ENCODE measurements at places on chromosomes 7 and 10.
A peak's percentile ranks its signal among the peaks of the same experiment; 100 is the strongest.

GRCh38 chr7:47331179-47331565 lies 250.7 kb downstream of the TNS3 start:
- DNase-seq: no peak

GRCh38 chr10:78190051-78190825 lies 156.6 kb downstream of the RPS24 start:
- DNase-seq: no peak

GRCh38 chr10:60382946-60383681 lies 6.6 kb downstream of the ANK3 start:
- DNase-seq: no peak

DNA sequence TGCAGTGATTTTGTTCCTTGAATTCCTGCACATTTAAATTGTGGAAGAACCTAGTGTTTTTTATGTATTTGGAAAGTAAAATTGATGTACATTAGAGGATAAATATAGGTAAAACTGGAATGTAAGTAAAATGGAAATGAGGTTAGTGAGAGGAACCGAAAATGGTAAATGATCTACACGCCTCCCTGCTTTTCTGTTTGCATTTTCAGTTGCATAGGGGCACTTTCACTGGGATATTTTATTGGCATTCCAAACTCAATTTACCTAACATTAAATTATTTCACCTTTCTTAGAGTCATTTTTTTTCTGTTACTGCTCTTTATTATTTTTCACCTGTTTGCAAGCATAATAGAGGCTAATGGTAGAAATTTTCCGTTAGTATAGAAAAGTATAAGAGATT lies 8.0 kb downstream of the CDK13 start:
- DNase-seq: no peak

DNA sequence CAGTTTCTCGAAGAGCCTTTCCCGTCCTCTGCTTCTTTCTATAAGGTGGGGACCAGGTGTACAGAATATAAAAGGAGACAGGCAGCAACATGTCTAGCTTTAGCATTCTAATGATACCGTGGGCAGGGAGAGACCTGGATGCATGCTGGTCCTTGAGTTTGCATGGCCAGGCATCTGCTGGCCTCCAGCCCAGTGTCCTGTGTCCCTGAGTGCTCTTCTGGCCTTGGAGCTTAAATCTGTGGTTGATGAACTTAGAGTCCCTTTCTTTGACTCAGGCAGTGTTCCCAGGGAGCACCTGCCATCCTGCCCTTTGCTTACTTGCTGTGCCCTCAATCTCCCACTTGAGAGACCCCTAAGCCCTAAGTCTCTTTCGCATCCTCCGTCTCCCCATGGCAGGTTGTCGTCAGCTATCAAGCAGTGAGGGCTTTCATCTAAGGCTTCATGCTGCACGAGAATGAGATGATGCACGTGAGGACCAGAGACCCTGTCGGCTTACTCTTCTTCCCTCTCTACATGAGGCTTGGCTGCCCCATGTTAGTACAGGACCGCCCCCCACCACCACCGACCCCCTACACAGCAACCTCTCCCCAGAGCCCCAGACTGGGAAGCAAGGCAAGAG lies 313.4 kb upstream of the C7orf33 start:
- no peak for DNase-seq

DNA sequence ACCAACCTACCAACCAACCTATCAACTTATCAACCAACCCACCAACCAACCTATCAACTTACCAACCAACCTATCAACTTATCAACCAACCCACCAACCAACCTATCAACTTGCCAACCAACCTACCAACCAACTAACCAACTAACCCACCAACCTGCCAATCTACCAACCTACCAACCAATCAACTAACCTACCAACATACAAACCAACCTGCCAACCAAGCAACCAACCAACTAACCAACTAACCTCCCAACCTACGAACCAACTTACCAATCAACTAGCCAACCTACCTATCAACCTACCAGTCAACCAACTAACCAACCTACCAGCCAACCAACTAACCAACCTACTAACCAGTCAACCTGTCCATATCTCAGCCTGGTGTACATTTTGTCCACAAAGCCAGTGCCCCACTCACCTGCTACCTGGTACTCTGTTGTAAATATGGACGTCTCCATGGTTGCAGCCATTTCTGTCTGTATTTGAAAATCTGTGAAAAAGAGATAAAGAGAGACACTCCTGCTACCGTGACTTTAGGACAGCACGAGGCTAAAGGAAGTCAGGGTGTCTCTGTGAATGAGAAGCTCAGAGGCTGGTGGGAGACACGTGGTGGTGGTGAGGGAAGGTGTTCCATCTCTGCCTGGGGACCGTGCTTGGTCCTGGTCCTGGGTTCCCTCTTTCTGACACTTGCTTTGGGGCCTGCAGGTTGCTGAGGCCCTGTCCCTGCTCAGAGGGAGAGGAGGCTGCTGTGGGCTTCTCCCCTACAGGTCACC lies 41.9 kb upstream of the IL15RA start:
- no peak for DNase-seq

GRCh38 chr10:21515361-21516241 lies 9.9 kb downstream of the SKIDA1 start:
- DNase-seq: no peak

DNA sequence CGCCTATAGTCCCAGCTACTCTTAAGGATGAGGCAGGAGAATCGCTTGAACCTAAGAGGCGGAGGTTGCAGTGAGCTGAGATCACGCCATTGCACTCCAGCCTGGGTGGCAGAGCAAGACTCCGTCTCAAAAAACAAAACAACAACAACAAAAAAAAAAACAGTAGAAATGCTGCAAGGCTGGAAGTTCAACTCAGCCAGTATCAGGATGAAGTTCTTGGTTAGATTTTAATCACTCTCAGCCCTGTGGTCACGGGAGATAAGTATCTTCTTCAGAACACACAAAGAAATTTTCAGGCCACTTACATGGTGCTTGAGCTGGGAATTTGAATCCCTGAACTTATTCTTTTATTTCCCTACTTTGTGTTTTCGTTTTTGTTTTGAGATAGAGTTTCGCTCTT lies 120.4 kb downstream of the MARCHF5 start:
- DNase-seq: no peak

DNA sequence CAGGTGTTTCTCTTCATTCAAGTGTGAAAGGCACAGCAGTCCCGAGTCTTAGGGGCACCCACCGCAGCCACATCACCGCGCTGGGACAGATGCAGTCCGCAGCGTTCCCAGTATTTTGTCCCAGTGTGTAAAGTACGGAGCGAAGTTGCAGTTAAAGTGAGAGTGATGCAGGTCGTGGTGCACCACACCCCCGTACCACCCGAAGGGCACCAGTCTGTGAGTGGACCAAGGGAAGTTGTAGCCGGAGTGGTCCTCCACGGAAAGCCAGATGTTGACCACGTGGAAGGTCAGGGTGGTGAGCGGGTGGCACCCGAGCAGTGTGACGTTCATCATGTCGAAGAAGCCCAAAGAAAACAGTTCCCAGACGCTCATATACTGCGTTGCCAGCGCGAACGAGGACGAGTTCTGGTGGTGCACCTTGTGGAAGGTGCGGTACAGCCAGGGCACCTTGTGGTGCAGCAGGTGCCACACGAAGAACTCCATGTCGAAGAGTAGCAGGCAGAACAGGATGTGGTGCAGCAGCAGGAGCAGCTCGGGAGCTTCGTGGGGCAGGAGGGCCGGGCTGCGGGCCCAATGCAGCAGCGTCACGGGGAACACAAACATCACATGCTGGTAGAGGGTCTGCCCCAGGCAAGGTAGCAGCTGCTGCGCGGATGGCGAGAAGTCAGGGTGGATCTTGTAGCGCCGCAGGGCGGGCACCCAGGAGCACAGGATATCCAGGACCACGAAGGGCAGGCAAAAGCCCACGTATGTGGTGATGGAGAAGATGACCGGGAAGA lies 526 bp downstream of the CH25H start:
- no peak for DNase-seq

- peak; percentile 60 for DNase-seq
Observed at GRCh38 chr7:101140339-101140699, 13.4 kb downstream of the SERPINE1 start.

- DNase-seq: peak; percentile 43
Observed at GRCh38 chr10:115706488-115707076, 566.4 kb downstream of the GFRA1 start.

GRCh38 chr7:132939495-132939894 lies 142.4 kb downstream of the CHCHD3 start:
- DNase-seq: no peak

DNA sequence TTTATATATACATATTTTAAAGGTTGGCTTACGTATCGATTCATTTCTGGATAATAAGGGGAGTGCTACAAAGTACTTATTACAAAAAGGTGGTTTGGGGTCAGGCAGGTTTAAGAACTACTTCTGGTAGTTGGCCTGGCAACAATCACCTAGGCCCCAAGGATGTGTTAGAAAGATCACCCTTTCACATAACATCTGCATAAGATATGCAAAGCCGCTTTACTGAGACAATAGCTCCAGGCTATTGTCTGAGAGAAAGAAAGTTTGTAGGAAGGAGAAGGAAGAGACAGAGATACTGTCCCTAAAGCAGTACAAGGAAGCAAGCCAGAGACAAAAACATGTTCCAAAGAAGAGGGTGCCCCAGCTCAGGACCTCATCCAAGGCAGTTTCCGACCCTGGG lies 6.2 kb downstream of the PAXIP1 start:
- no peak for DNase-seq

- no peak for DNase-seq
Observed at GRCh38 chr10:124561206-124561605, 99.6 kb downstream of the LHPP start.

DNA sequence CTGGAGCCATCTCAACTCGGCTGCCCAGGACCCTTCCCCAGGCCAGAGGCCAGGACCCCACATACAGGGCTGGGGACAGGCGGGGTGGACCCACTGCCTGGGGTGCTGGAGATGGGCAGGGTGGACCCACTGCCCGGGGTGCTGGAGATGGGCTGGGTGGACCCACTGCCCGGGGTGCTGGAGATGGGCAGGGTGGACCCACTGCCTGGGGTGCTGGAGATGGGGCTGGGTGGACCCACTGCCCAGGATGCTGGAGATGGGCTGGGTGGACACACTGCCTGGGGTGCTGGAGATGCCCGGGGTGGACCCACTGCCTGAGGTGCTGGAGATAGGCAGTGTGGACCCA lies 32.4 kb upstream of the FOXL3 start:
- no peak for DNase-seq

DNA sequence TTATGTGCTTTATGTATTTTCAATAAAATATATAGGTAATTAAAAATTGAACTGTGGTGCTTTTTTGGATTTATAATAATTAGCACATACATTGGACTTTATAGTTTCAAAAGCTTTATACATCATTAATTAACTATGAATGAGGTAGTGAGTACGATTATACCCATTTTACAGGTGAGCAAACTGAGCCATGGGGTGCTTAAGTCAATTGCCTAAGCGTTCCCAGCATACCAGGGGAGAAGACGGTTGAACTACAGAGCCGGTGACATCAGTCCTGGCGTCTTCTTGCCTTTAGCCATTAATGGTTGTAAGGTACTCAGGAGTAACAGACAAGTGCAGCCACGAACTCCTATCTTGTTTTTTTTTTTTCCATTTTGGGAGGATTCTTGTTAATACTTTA lies 172.8 kb downstream of the GATA3 start:
- no peak for DNase-seq

GRCh38 chr10:23994459-23995046 lies 214.4 kb upstream of the KIAA1217 start:
- peak; percentile 53 for DNase-seq

DNA sequence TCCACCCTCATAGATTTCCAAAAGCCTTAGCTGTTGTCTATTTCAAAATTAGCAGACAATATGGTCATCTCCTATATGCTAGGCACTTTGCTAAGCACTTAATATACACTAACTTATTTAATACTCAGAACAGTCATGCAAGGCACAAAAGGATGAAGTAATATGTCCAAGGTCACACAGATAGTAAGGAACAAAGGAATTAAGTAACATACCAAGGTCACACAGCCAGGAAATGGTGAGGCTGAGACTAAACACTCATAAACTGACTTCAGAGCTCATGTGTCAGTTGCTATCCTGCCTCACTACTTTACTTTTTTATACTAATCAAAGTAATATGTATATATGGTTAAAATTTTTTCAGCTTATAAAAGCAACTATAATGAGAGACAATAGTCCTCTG lies 23.6 kb upstream of the HIBADH start:
- no peak for DNase-seq

GRCh38 chr10:49138361-49138891 lies 4.6 kb upstream of the FAM170B start:
- peak; percentile 93 for DNase-seq

DNA sequence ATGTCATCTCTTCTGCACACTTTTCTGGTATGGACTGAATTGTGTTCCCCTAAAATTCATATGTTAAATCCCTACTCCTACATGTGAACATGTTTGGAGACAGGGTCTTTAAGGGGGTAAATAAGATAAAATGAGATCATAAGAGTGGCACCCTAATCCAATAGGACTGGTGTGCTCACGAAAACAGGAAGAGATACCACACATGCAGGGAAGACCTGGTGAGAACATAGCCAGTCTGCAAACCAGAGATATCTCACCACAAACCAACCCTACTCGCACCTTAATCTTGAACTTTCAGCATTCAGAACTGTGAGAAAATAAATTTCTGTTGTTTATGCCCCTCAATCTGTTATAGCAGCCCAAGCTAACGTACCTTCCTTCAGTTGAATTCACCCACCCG lies 51.8 kb downstream of the VWDE start:
- DNase-seq: no peak

GRCh38 chr7:120856621-120857352 lies 1.2 kb downstream of the TSPAN12 start:
- DNase-seq: peak; percentile 40

Data from fibroblast of skin of back (primary cell).